ENCODE measurements at places on chromosomes 12 and 14.

DNA sequence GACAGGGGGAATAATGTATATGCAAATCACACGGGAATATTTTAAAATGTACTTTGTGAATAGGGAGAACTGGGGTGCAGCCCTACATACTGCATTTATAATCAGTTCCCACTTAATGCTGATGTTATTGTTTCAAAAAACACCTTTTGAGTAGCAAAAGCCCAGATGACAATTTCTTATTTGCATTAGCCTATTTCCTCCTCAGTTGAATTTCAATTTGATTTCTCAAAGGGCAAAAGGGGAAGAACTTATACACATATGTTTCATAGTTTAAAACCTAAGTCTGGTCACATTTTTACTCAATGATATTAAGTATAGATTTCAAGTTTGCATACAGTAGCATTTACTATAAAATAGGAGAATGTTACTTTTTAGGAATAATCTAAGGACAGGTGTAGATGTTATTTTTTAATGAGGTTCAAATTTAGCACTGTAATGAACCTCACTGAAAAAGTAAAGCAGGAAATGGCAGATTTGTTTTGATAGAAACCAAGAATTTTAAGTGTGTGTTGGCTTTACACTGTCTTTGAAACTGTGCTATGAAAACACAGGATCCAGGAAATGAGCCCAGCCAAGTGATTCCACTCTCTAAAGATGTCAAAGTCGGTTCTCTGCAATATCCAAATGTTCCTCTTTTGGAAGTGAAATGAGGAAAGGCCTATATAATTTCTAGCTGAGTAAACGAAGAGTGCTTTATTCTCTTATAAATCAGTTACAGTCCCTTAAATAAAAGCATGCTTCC is 367.4 kb downstream of the BTG1 start:
- no peak for DNase-seq

DNA sequence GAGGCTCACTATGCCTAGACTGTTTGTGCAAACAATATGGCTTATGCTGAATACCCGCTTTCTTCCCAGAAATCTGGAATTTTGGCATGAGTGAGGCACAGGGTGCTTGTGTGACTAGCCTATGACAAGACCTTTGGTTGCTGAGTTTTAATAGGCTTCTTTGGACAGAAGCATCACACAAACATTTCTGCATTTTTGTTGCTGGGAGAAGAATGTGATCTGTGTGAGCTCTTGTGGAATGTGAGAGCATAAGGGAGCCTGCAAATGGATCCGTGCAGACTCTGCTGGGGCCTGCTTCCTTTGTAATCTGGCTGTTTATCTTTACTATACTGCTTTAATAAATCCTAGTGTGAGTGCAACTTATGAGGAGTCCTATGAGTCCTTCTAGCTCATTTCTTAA is 83.0 kb upstream of the ZDHHC17 start:
- DNase-seq = no peak

DNA sequence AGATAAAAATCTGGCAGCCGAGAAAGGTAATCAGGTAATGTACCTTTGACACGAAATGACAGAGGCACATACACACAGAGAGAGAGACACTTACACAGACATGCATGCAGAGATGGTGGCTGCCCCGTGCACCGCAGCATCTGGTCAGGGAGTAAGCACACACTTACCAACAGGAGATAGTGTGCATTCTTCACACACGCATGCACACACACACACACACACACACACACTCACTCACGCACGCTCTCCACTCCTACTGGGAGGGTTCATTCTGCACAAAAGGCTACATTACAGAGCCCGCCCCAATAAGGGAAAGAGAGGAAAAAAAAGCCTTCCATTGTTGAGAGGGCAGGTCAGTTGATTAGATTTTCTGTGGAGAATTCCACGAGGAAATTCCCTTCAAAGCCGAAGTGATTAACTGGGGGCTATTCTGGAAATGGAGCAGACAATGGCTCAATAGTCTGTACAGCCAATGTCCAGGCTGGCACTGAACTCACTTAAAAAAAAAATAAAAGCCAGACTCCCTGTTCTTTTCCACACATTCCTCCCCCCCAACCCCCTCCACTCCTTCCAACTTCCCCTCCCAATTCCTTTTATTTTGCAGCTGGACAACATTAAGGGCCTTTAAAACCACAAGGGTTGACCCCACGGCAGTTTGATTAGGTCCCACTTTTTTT is 1.4 kb upstream of the SOX5 start:
- no peak for DNase-seq

- no peak for DNase-seq
Observed at GRCh38 chr14:86604561-86604960, 1074.6 kb downstream of the FLRT2 start.

DNA sequence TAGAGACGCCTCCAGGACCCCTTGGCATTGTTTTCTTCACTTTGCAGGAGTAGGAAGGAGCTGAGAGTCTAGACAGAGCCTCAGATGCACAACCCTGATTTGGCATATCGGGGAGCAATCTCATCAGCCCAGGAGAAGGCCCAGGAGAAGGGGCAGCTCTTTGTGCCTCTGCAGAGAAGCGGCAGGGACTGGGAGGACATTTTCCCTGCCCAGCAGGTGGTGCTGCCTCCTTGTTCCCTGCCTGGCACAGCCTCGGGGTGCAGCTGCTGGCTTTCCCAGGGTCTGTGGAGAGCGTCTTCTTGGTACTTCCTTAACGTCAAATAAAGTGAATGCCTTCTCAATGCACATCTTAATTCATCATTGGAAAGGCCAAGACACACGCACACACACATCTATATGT is 419.5 kb downstream of the TMEM121 start:
- no peak for DNase-seq

DNA sequence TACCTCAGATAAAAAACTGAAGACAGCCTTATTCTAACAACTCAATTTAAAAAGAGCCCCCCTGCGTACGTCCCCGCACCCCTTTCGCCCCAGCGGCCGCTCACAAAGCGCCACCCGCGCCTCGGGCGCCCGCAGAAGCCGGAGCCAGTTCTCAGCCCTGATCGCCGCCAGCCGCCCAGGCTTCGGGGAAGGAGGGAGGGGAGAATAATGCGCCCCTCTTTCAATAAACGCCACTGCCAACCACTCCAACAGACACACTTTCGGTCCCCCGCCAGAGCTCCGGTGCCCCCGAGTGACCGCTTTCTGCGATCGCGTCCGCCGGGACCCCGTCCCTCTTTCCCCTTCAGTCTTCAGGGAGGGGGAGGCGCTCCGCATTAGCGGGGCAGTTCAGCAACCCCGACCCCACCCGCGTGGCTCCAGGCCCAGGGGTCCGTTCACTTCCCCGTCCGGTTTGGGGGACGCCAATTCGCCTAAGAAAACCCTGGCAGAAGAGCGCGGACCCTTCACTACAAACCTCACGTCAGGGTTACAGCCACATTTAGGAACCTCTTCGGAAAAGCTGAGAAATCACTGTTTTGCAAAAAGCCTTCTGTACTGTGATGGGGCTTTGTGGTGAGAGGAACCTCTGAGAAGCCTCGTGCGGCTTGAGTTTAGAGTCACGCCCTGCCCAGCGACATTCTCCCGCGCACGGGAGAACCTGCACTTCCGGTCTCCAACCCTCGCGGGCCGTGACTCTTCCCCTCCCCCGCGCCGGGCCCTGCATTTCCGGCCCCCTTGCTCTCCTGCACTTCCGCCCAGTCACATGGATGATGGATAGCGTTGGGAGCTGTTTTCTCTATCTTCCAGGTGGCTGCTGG is 18.7 kb downstream of the FOXG1 start:
- DNase-seq = no peak

- DNase-seq = no peak
Observed at GRCh38 chr12:69898236-69898635, 73.2 kb downstream of the MYRFL start.

- DNase-seq = no peak
Observed at GRCh38 chr12:11545484-11546330, 103.8 kb upstream of the ETV6 start.

- peak; percentile 73 for DNase-seq
Observed at GRCh38 chr14:61475316-61475715, 153.9 kb downstream of the PRKCH start.

GRCh38 chr12:52245962-52246569 is 13.0 kb downstream of the KRT7 start:
- DNase-seq = no peak

DNA sequence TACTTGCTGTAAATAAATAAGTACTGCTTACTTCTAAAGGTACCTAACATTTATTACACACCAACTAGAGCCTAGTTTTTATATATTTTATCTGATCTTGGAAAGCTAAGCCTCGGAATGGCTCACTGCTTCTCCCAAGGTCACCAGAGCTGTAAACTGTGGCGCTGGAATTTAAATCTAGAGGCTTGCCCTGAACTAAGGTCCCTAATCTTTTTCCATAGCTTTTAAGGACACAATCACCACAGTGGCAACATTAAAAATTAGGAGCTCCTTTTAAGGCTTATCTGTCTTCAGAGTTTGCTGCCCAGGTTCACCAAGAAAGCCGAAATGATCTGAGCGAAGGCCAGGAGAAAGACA is 670 bp downstream of the CCNB1IP1 start:
- DNase-seq = no peak

DNA sequence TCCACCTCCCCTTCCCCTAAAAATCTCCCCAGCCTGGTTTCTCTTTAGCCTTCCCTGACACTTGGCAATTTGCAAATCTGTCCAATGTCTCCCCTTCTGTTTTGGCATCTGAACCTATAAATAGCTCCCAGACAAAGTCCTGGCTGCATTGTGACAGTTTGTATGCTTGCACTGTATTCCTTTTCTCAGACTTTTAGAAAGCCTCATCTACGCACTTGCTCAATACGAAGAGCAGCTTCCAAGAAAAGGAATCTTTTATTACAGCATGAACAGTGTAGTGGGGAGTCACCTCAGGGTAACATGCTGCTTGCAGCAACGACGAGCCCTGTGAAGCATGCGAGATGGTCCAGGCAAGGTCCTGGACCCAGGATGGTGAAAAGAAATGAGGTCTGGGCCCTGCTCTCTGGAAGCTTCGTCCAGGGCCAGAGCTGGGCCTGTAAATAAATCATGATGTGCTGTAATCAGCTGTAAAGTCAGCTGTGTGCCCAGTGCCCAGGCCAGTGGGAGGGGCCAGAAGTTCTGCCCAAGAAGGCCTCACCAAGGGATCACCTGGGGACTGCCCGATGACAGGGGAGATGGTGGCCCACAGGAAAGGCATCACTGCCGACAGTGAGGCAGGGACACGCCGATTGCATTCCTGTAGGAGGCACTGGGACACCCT is 88.3 kb downstream of the RIN3 start:
- DNase-seq = no peak

DNA sequence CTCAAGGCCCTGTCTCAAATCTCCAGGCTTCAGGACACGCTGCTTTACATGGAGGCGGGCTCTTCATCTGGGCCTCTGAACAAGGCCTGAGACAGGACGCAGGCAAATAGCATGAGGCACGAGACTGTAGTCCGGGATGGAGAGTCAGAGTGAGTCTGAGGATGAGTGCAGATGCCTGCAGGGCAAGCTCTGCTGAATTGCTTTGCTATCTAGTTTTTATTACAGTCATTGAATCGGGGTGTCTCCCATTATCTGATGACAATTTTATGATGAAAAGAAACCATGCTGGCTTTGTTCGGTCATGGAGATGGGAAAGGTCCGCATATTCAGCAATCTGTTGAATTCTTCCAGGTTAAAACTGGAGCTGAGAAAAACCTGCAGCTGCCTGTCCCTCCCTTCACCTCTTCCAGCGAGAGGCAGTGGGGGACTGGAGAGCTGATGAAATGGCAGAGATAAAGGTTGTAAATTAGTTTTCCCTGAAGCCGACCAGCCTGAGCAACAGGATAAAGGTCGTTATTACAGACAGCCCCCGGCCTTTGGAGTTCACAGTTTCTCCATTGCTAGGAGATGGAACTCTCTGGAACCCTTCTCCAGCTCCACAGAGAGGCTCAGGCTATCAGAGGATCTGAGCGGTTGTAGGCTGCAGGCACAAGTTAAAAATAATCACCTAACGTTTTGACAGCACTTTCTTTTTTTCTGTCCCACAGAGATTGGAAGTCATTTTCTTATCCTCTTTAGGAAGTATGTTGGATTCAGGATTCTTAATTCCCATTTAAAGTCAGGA is 1.3 kb upstream of the ADGRD1 start:
- DNase-seq = no peak

DNA sequence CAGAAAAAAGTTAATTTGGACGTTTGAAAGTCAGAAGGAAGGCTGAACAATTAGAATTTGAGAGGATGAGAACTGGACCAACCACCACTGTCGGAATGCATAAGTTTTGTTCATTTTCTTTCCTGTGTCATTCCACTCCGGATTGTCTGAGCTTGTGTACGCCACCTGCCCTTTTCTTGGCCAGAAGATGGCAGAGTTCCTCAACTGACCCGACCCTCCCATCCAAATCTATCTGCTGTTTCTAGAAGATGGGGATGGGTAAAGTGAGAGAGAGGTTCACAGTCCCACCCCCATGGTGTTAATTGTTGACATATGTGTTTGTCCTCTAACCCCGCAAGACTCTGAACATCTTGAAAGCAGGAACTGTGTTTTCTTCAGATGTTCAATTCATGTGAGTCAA is 388.0 kb downstream of the VRK1 start:
- no peak for DNase-seq

GRCh38 chr12:65840793-65841670 is 16.7 kb downstream of the HMGA2 start:
- DNase-seq = no peak

- DNase-seq = peak; percentile 40
Observed at GRCh38 chr12:107134558-107134957, 41.2 kb upstream of the CRY1 start.

- no peak for DNase-seq
Observed at GRCh38 chr12:73414926-73415325, 1122.7 kb upstream of the ATXN7L3B start.

GRCh38 chr12:116278279-116278626 is 760 bp upstream of the MED13L start:
- DNase-seq = no peak

GRCh38 chr12:121964813-121965643 is 46.6 kb downstream of the CFAP251 start:
- no peak for DNase-seq

DNA sequence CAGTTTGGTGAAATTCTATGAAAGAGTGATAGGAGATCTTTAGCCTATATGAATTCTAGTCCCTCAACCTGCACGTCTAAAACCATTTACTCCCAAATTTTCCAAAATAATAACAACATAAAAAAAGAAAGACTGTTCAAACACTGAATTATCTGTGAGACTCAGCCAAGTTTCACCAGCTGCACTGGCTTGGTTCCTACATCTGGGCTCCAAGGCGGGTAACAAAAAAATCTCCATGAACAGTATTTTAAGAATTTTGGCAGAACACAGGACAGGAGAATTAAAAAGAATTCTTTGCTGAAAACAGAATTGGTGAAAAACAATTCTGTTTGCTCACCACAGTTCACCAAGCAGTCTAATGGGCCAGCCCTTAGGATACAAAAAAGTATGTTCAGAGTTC is 536.8 kb upstream of the ATP2B1 start:
- no peak for DNase-seq

DNA sequence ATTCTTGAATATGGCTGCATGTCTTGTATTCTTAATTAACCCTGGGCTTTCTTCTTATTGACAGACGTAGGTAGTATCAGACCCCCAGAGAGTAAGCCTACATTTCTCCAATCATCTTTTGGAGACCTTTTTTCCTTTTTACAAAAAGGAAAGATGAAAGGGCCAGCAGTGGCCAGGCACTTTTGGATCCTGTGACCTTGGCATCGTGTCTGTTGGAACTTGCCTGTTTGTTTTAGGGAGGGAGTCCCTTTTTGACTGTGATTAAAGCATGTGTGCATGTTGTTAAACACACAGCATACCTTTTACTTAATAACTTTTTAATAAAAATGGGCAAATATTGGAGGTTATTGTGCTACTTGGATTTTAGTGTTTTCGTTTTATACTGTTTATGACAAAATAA is 57.2 kb downstream of the PCNX1 start:
- DNase-seq = no peak

All from hematopoietic multipotent progenitor cell treated with erythropoietin and hydrocortisone succinate and interleukin-3 and kit ligand, for 17 days (in vitro differentiated cells).